ENCODE measurements at places on chromosomes 1 and 21. TPM values are rescaled to one million over a fixed set of nuclear protein-coding genes. Genes with fewer than 3 reads are reported as not detected.
A peak's percentile ranks its signal among the peaks of the same experiment; 100 is the strongest.

Gene THEM5
- not detected for total RNA-seq

GRCh38 chr21:41846536-41846935, 32.6 kb downstream of the PRDM15 start:
- no peak for DNase-seq

DNA sequence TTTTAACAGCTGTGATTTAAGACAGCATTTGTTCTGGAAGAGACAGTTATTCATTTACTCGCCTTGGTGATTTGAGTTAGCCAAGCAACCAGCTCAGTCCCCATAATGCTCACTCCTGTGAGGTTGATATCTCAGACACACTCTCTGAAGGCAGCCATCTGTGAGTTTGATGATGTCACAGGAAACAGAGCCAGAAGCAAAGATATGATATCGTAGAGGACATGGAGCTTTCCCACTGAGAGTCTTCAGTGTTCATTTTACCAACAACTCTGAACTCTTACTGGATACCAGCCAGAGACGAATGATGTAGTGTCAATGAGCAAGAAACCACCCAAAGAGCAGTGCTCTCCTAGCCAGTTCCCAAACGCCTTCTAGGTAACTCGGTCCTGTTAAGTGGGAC, 219.4 kb downstream of the SLC35F3 start:
- DNase-seq: no peak

- DNase-seq: no peak
Observed at GRCh38 chr1:184025242-184025675, 12.3 kb downstream of the COLGALT2 start.

DNA sequence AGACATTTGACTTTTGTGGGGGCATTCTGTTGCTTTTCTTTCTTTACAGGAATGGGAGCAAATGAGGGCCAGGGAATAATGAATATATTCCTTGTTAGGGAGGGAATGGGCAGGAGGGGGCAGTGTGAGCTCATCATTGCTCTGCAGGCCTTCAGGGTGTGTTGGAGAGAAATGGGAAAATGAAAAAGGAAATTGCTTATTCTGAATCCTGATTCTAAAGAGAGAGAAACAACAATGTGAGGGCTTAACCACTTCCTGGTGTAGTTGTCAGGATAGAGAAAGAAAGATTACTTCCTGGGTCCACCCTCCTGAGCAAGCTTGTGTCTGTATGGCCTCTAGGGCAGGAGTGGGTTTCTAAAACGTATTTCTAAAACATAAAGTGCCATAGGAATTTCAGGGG, 28.3 kb downstream of the VANGL2 start:
- DNase-seq: no peak

Gene KDM5B
- 92.2 TPM for total RNA-seq

DNA sequence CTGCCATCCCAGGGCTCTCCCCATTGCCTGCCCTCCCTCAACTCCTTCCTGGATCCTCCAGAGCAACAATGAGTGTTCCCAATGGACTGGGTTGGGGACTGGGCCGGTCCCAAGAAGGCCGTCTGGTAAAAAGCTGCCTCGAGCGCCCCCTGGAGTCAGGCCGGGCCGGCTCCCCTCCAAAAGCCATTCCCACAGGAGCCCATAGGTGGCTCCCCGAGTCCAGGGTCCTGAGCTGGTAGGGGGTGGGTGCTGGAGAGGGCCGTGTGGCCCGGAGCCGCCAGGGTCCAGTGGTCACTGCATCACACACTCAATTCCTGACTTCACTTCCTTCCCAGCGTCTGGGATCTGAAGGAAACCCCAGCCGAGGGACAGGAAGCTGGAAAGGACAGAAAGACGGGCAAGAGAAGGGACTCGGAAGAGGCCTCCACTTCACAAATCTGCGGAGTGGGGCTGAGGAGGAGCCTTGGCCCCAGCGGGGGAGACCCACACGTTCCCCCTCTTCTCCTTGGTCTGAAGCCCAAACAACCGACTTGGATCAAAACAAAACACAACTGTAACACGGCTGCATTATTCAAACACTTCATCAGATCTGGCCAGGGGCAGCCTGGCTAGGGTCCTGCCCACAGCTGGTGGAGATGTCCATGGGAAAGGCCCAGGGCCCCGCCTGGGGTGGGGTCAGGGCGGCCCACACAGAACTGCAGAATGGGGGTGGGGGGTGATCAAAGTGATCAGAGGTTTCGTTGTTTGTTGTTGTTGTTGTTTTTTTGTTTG, 10.9 kb upstream of the ALDH4A1 start:
- DNase-seq: peak; percentile 74

Gene CYP4A22
- not detected for total RNA-seq

DNA sequence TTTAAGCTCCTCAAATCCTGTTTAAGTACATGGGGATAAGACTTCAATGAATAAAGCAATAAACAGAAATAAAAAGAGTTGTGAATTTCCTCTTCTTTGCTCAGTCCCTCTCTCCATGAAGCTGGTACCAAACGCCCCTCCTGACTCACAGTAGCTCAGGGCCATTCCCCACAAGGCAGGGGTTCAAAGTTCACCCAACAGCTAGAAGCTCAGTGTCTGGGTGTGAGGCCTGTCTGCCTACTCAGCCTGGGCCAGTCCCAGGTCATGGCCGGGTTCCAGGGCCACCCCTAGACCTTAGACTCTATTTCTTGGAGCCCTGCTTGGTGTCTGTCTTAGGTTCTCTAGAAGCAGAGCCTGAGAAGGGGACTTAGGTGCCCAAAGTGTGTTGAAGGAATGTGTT, 251.5 kb downstream of the GRIK3 start:
- DNase-seq: no peak

Gene PLPPR5
- total RNA-seq: not detected

Gene FMO4
- 3.8 TPM for total RNA-seq

- DNase-seq: peak; percentile 37
Observed at GRCh38 chr1:1427820-1428148, 6.7 kb upstream of the ANKRD65 start.

DNA sequence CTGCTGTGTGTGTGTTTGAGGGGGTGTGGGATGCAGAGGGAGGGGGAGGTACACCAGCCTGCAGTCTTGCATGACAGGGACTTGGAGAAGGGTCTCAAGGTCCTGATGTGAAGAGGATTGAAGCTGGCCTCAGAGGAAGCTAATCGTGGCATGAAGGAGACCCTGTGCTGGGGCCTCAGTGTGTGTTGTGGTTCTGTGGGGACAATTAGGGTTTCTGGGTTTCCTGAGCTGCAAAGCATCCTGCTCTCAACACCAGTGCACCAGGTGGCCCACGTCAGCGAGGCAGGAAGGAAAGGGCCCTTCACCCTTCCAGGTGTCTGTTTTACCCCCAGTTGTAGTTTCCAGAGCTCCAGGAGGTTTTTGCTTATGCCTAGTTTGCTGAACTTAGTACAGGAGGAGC, 52.8 kb downstream of the TENT5C start:
- DNase-seq: peak; percentile 61

Gene FAM151A
- total RNA-seq: not detected

DNA sequence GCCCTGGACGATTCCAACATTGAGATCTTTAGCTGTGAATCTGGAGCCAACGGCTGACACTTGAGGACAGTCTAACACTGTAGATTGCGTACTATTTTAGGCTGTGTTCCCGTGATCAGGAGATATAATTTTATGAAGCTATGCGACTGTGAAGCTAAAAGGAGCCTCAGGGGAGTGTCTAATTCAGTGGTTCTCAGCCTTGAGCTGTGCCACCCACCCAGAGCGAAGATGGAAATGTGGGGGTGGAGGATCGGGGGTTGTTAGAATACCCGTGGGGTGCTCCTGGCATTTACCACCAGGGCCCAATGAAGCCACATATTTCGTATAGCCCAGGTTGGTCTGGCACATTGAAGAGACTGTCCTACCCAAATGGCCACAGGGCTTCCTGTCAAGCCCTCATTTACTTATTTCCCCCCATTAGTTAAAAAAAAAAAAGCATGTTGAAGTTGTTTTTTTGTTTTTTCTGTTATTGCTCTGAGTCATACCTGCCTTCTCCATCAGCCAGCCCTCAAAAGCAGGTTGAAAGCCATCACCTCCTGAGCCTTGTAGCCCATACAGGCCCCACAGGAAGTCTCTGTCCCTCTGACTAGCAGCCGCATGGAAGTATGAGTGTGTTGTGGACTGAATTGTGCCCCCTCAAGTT, 141.7 kb downstream of the GALNT2 start:
- DNase-seq: no peak

Gene C1orf146
- total RNA-seq: not detected

DNA sequence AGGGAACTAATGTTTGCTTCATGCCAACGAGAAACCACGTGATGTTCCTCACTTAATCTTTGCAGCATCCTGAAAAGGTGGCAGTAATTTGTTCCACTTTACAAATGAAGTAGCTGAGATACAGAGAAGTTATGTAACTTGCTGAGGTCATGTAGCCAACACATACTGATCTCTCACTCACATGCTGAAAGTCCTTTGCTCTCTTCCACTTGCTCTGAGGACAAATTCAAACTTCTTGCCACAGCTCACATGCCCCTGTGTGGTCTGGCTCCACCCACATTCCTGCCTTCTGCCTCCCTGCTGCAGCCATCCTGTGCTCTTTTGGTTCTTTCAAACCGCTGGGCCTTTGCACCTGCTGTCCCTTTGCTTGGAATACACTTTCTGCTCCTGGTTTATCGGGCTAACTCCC, 55.4 kb downstream of the TMCO4 start:
- no peak for DNase-seq

Gene SFT2D2
- total RNA-seq: 51.2 TPM

Gene CYP2J2
- not detected for total RNA-seq

- no peak for DNase-seq
Observed at GRCh38 chr1:115364046-115364779, 26.2 kb upstream of the NGF start.

Gene PHLDA3
- 2.7 TPM for total RNA-seq
